ENCODE measurements at places on chromosomes 12 and 14.

DNA sequence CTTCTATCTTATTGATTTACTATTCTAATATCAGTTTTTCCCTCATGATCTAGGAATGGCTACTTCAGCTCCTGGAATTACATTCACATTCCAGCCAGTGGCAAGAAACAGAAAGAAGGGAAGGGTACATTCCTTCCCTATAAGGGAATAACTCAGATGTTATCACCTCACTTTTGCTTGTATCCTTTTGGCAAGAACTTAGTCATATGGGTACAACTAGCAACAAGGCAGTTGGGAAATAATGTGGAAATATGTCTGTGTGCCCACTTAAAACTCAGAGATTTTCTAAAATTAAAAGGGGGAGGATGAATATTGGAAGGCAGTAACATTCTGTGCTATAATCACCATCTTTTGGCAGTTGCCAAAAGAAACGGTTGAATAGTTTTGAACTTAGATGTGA, 85.6 kb downstream of the MSRB3 start:
- no peak for DNase-seq

DNA sequence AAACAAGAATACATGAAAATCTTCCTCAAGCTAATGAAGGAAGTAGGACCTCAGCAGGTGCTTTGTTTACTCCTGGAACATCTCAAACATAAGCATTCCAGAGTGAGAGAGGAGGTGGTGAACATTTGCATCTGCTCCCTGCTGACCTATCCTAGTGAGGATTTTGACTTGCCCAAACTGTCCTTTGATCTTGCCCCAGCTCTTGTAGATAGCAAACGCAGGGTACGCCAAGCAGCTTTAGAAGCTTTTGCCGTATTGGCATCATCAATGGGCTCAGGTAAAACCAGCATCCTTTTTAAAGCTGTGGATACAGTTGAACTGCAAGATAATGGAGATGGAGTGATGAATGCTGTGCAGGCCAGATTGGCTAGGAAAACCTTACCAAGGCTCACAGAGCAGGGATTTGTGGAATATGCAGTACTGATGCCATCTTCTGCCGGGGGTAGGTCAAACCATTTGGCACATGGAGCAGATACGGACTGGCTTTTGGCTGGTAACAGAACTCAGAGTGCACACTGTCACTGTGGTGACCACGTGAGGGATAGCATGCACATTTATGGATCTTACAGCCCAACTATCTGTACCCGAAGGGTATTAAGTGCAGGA, 1.9 kb downstream of the TOGARAM1 start:
- DNase-seq: no peak

DNA sequence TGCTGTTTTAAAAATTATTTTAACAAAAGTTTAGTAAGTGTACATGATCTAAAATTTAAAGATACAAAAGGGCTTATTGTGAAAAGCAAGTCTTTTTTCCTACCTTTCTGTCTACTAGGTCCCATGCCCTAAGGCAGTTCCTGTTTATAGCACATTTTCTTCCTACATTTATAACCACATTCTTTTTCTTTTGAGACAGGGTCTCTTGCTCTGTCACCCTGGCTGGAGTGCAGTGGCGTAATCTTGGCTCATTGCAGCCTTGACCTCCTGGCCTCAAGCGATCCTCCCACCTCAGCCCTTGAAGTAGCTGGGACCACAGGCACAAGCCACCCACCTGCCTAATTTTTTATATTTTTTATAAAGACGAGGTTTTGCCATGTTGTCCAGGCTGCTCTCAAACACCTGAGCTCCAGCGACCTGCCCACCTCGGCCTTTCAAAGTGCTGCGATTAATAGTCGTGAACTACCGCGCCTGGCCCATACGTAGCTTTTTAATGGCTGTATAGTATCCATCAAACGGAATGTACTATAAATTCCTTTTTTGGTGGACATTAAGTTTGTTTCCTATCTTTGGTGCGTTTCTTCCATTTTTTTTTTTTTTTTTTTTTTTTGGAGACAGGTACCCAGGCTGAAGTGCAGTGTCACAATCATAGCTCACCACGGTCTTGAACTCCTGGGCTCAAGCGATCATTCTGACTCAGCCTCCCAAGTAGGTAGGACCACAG, 20.9 kb downstream of the FRS2 start:
- DNase-seq: no peak

- no peak for DNase-seq
These were observed 25.0 kb downstream of the ERP27 start for GRCh38 chr12:14913381-14913781.

DNA sequence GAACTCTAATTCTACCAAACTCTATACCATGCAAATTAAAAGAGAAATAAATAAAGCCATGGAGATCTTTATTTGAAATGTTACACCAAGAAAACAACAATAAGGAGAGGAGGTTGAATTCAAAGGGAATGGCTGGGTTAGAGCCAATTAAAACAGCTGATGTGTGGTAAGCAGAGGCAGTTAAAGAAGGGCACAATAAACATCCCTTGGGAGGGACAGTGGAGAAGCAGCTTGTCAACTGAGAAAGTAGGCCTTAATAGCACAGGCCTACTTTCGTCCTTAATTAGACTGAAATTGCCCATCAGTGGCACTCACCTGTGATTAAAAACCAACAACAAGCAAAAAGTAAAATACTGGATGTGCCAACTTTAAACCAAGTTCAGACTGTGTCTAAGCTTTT, 16.3 kb upstream of the NAV3 start:
- DNase-seq: no peak

DNA sequence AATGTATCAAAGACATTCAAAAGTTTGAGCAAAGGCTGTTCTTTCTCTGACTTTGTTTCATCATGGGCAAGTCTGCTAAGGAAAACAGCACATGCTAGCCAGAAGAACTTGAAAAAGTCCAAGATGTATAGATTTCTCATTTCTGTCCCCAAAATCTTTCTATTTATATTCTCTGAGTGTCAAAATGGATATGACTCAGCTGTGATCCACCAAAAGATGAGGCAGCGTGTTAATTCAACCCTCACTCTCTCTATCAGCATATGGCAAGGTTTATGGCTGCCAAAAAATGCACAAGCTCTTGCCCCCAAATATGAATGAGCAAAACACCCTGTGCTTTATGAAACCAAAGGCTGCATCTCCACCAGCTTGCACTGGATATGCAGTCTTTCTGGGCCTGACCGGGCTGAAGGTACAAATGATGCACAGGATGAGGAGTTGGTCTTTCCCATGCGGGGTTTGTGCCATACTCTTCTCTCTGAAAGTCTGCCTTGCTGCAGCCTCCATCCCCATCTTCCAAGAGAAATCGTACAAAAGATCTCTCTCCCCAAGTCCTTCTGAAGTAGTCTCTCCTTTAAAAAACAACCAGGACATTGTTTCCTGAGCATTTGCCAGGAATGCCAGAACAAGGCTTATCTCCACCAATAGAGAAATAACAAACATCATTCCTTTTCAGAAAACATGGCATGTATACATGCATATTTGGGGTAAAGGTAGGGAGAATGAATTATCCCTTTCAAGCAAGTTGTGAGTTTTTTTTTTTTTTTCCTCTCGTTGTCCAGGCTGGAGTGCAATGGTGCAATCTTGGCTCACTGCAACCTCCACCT, 203.4 kb downstream of the TMX1 start:
- no peak for DNase-seq

GRCh38 chr12:95054206-95054605, 19.2 kb downstream of the NR2C1 start:
- no peak for DNase-seq

- no peak for DNase-seq
These were observed 133.7 kb downstream of the TMEM30B start for GRCh38 chr14:61147381-61147821.

DNA sequence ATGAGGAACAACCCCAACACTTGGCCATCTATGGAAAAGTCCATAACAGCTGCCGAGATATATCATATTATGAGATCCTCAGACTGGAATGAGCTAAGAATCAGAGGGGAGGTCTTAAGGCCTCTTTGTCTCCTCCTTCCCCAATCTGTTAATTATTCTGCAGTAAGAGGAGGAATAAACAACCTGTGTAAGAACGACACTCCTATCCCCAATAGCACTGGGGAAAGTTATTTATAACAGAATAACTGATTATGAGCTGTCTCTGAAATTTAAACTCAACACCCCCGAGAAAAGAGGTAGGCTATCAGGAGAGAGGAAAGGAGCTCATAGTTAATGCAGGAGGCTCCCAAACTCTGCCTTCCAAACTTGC, 68.0 kb downstream of the NIN start:
- DNase-seq: no peak

DNA sequence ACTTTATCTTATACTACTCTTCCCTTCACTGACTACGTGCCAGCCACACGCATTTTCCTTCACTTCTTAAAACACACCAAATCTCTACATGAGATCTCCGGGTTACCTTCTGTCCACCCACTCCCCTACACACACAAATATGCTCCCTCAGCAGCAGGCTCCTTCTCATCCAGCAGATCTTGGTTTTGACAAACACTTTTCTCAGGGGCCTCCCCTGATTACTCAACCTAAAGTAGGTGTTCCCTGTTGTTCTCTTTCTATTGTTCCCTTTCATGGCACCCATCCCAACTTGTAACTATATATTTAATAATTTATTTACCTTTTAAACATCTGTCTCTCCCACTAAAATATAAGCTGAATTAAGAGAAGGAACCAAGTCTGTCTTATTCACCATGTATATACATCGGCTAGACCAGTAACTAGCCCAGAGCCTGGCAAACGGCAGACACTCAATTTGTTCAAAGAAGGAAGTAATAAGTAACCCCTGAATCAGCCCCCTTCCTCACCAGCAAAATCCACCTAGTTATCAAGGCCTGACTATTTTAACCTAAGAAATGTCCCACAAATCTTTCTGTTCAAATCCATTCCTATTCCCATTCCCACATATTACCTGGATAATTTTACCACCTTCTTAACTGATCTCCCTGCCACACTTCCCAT, 2.7 kb downstream of the C2CD5 start:
- no peak for DNase-seq

DNA sequence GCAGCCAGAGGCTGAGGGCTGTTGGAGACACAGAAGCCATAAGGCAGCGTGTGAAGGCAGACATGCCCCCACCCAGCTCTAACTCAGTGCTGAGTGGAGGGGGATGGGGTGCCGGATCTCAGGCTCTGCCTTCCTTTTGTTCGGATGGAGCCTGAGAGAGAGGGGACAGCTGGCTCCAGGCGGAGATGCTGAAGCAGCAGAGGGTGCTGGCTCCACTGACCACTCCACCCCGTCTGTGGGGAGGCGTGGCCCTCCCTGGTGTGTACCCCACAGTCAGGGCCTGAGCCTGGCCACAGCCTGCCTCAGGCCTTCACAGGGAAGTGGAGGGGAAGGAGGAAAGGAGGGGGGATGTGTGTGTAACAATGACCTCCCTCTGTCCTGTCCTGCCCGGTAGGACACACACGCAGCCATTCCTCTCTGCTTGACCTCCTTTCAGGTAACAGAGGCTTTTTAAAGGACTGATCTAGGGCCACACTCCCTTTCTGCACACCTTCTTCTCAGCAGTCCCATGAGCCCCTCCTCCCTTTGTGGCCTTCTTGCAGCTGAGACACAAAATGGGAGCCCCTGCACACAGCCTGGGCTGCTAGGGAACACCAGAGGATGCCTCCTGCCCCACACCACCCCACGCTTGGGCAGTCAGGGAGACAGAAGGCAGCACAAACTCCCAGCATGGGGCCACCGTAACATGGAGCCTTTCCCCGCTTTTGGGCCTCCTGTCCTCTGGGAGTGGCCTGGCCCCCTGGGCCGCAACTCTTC, 9.6 kb upstream of the ENDOU start:
- no peak for DNase-seq

- DNase-seq: peak; percentile 32
These were observed 110.7 kb downstream of the NCOR2 start for GRCh38 chr12:124456652-124457152.

DNA sequence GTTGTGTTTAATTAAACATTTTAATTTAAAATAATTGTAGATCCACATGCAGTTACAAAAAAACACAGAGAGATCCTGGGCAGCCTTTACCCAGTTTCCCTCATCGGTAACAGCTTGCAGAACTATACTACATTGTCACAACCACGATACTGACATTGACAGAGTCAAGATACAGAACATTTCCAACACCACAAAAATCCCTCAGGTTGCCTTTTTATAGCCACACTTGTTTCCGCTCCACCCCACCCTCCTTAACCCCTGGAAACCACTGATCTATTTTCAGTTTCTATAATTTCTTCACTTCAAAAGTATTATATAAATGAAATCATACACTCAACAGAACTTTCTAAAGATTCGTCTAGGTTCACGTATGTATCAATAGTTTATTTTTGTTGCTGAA, 458.8 kb upstream of the SOX5 start:
- DNase-seq: no peak

- DNase-seq: no peak
These were observed 39.9 kb downstream of the TMEM132D start for GRCh38 chr12:129863938-129864337.

DNA sequence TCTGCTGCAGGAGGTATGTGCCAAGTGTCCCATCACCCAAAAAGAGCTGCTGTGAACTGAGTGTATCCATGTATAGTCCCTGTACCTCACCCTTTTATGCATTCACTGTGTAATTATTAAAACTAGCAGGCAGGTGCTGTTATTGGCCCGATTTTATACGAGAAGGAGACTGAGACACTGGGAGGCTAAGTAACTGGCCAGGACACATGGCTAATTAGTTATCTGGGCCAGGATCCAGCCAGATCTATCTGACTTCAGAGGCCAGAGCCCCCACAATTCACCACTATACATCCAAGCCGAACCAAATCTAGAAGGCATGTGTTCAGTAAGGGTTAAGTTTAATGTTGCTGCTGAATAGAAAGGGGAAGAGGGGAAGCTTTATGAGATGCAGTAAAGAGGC, 73.4 kb downstream of the FRMD6 start:
- no peak for DNase-seq

DNA sequence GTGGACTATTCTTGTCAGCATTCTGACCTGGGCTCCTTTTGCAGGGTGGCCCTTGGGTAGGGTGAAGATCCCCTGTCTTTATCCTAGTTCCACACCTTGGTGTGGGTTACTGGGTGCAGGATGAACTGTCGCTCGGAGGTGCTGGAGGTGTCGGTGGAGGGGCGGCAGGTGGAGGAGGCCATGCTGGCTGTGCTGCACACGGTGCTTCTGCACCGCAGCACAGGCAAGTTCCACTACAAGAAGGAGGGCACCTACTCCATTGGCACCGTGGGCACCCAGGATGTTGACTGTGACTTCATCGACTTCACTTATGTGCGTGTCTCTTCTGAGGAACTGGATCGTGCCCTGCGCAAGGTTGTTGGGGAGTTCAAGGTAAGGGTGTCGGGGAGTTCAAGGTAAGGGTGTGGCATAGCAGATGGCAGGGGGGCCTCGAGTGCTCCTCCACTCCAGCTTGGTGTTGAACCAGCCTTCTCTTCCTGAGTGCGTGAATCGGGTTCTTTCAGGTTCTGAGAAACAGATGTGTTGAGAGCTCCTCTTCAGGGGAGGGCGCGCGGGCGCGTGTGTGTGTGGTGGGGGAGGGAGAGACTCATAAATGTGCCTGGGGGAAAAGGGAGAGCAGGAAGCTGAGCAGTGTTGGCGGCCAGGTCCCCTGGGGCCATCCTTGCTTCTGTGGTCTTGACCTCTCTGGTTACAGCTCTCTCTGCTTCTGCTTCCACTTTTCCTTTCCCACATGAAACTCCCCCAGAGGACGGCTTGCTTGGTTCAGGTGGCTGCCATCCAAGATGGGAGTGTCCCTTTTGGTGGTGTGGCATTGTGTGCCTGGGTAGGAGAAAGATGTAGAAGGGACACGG, 4.0 kb downstream of the ATG101 start:
- no peak for DNase-seq

- DNase-seq: peak; percentile 47
These were observed 6.7 kb downstream of the CDKN1B start for GRCh38 chr12:12723681-12724420.

GRCh38 chr14:31449971-31450610, 7.2 kb downstream of the DTD2 start:
- DNase-seq: no peak

Data from stimulated activated CD4-positive, alpha-beta T cell treated with anti-CD3 and anti-CD28 coated beads, Interleukin-4, amount 100 ng/mL, for 1 hour (primary cell).